ENCODE measurements at places on chromosomes 11 and 22.

DNA sequence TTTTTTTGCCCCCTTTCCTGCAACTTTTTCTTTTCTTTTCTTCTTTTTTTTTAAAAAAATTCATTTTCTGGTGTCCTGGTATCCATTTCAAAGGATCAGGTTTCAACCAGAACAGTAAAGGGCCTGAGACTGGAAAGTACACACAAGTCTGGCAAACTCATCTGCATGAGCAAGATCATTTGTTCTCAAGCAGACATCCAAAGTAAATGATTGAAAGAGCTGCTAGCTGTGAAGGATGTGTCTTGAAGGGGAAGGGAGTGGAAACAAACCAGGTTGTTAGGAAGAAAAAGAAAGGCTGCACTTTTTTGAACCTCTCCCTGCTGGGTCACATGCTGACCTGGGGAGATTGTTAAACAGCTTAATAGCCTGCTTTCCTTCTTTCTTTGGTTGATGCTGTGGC lies 5.3 kb downstream of the YAP1 start:
- no peak for DNase-seq

GRCh38 chr22:24247564-24248344 lies 2.9 kb upstream of the GGT5 start:
- DNase-seq: no peak

GRCh38 chr11:63557570-63557969 lies 5.6 kb downstream of the PLAAT2 start:
- no peak for DNase-seq

DNA sequence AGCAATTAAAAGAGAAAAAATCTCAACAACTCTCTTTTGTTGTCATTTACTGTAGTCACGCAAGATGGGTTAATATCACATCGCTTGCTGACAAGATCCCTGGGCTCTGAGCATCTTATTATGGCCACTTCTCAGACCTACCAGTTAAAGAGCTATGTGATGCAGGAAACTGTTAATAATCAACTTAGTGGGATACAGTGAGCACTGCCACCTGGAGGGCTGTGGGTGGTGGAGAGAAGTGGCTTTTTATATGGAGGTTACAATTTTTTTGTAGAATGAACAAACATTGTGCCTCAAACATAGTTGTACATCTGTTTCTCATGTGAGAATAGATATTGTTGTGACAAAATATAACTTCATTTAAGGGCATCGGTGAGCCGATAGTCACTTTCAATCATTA lies 181.0 kb downstream of the TENM4 start:
- DNase-seq: no peak

DNA sequence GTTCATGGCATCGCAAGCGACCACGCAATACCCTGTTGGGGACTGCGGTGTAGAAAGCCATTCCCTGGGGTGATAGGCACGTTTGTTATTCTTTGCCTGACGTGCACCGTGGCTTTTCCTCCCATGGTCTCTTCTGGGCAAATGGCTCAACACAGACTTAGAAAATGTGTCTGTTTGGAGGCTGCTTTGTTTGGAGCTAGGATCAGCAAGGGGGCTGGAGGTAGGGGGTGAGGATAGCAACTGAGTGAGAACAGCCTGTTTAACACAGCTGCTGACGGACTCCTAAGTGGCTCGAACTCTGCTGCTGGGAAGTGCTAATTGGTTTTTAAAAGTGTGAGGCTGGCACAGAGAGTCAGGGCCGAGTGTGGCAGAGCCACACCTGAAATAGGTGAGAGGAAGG lies 16.1 kb upstream of the CHRM4 start:
- DNase-seq: no peak

DNA sequence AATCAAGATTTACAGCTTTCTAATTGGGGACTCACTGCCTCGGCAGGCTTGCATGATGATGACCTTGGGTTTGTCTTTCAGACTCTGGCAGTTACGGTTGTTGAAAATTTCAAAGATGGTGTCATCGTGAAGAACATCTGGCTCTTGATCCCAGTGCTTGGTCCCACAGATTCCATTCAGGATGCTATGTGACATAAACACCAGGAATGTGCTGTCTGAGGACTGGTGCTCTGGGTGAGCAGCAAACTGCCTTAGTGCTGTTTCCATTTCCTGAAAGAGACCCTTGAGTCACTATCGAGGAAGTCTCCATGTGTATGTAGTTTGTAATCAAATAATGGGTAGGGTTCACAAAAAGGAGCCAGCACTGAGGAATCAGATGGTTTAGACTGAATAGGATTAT lies 7.1 kb downstream of the CASP12 start:
- no peak for DNase-seq

GRCh38 chr22:43090130-43090789 lies 1.1 kb upstream of the TTLL1 start:
- DNase-seq: no peak

GRCh38 chr11:10072841-10073240 lies 221.2 kb downstream of the SBF2 start:
- no peak for DNase-seq

DNA sequence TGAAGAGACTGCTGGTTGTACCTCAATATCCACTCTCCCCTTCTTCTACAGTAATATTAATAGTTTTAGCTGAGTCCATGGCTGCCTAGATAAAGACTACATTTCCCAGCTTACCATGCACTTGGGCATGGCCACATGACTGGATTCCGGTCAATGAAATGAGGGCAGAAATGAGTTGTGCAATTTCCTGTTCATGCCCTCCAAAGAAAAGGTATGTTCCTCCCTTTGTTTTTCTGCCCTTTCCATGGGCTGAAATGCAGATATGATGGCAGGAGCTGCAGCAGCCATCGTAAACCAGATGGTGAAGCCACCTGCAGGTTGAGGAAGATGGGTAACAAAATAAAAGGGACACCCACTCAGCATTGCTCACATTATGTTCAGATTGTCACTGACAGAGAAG lies 15.3 kb upstream of the ELFN2 start:
- no peak for DNase-seq

- DNase-seq: no peak
These were observed 80.1 kb upstream of the ALX4 start for GRCh38 chr11:44389963-44390605.

DNA sequence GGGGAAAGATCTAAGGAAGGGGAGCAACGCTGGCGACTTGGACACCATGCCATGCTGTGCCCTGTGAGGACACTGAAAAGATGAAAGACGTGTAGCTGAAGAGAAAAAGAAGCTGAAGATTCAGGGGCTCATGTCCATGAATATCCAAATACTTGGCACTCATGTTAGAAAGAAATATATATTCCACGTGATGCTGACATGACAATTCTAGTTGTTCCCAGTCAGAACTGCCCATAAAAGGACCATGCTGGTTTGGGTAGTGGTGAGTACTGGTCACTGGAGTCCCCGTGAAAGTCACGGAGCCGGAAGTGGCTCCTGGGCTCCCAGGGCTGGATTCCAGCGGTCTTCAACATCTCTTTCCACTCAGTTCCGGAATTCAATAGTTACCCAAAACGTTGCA lies 9.9 kb downstream of the MS4A15 start:
- no peak for DNase-seq

DNA sequence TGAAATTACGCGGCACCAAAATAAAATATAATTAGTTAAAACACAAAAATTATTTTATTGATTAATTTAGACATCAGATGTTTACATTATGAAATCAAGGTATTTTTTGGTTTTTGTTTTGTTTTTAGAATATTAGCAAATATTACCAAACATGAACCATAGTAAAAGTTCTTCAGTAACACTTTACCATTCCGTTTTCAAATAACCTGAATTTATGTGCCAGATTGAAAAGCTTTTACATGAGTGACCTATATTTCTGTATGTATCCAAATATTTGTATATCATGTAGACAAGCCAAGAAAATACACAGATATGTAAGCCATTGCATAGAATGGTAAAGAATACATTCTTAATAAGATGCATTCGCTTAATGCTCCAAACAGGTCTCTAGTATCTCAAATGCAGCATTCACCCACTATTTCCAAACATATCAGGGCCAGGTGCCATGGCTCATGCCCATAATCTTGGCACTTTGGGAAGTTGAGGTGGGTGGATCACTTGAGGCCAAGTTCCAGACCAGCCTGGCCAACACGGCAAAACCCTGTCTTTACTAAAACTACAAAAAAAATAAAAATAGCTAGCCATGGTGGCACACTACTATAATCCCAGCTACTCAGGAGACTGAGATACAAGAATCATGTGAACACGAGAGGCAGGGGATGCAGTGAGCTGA lies 102.4 kb upstream of the SERPIND1 start:
- DNase-seq: no peak

GRCh38 chr11:133955081-133955891 lies 1.5 kb downstream of the IGSF9B start:
- no peak for DNase-seq

- no peak for DNase-seq
These were observed 4.9 kb downstream of the LGALS1 start for GRCh38 chr22:37680191-37680851.

DNA sequence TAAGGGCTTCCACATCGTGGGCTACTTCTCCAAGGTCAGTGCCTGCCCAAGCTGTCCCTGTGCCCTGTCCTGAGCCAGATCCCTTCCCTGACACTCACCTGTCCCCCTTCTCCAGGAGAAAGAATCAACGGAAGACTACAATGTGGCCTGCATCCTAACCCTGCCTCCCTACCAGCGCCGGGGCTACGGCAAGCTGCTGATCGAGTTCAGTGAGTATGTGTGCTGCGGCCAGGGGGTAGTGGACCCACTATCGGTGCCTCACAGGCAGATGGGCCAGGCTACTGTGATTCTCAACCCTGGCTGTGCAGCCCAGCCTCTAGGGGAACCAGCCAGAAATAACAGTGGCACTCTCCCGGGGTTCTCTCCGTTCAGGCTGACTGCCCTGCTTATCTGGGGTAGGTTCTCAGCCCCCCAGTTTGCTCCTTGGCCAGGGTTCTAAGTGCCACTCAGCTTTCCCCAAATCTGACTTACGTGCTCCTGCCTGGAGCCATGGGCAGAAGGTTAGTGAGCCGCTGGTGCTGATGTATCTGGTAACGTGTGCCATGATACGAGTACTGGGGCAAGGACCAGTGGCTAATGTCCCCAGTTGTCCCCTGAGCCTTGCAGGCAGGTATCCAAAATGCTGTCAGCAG lies 3.7 kb downstream of the RNASEH2C start:
- no peak for DNase-seq

GRCh38 chr11:100404907-100405306 lies 282.2 kb upstream of the ARHGAP42 start:
- DNase-seq: no peak

All from stimulated activated CD4-positive, alpha-beta T cell treated with anti-CD3 and anti-CD28 coated beads, TNF-alpha, amount 100 ng/mL, for 24 hours (primary cell).